SJSA1 (cell line): ENCODE measurements at places on chromosomes 5 and 9.

- H3K27me3 ChIP-seq: no peaks in the 10 kb centered on the region
- H3K4me1 ChIP-seq: no peaks in the 10 kb centered on the region
- H3K27ac ChIP-seq: no peak overlapping the region
- no peak overlapping the region for H3K4me3 ChIP-seq
- DNase-seq: no peak
- H3K36me3 ChIP-seq: no peaks in the 10 kb centered on the region
Observed at GRCh38 chr9:4027606-4028005, 272.3 kb downstream of the GLIS3 start.

DNA sequence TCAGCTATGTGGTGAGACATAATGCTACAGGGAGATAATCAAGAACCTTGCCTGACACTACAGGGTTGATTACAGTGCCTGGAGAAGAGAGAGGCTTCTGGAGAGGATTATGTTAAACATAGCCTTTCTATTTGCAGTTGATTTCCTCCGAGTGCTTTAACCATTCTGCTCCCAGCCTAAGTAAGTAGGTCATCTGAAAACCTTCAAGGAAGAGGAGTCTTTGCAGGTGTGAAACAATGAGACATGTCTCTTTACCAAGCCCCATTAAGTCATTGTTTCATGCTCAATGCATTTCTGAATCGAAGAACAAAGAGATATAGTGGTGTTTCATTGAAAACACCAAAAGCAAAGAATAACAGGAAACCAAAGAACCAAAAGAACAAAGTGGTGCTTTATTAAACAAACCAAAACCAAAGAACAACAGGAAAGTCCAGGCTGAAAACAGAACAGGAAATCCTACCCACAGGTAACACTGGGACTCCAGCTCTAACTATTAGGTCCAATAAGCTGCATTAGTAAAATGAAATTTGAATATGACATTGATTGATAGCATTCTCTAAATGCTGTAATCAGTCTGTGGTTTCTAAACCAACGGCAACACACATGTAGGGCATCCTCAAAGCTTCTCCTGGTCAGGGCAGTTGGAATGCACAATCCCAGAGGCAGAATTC lies 113.3 kb upstream of the SPATA31D4 start:
- peaks cover 18% of the 10 kb centered on the region for H3K4me1 ChIP-seq
- H3K36me3 ChIP-seq: no peaks in the 10 kb centered on the region
- no peak for DNase-seq
- H3K27me3 ChIP-seq: no peaks in the 10 kb centered on the region; the same call in 1 of the 2 replicates

DNA sequence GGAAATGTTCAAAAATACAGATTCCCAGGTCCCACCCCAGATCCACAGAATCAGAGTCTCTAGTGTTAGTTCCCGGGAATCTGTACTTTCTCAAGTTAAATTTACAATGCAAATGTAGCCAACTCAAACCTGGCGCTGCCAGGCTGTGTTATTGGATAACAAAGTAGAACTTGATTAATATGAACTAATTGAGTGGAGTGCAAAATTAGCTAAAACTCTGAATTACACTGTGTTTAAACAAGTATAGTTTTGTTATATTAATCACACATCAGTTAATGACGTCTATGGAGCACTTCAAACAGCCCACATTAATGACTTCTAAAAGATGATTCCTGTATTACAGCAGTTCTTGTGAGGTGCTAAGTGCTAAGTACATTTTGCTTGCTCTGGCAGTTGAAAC lies 32.4 kb upstream of the CYFIP2 start:
- no peaks in the 10 kb centered on the region for H3K36me3 ChIP-seq
- H3K27me3 ChIP-seq: peaks cover 6% of the 10 kb centered on the region; the same call in 1 of the 2 replicates
- no peak overlapping the region for H3K27ac ChIP-seq
- no peak for DNase-seq
- no peak overlapping the region for H3K4me3 ChIP-seq

- no peaks in the 10 kb centered on the region for H3K27me3 ChIP-seq
- no peaks in the 10 kb centered on the region for H3K4me1 ChIP-seq
- DNase-seq: no peak
- H3K36me3 ChIP-seq: no peaks in the 10 kb centered on the region
- no peak overlapping the region for H3K27ac ChIP-seq
Observed at GRCh38 chr9:97975376-97975775, 7.8 kb upstream of the ANP32B start.

DNA sequence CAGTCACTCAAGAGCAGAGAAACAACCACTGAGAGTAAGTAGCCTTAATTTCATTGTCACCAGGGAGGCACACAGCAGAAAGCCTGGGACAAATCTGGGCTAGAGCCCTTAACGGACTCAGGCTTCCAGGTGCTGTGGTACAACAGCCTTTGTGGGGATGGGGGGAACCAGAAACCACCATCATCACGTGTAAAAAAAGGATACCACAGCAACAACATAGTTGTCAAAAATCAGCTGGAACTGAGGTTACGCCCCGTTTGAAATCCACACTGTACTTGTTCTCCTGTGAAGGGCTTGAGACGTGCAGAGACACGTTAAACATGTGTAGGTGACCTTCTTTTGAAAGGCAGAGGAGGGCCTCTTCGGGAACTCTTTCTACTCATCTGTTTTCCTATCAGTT lies 16.6 kb upstream of the PLPP1 start:
- no peaks in the 10 kb centered on the region for H3K27me3 ChIP-seq
- H3K36me3 ChIP-seq: no peaks in the 10 kb centered on the region
- no peak overlapping the region for H3K27ac ChIP-seq
- H3K4me3 ChIP-seq: no peak overlapping the region
- H3K4me1 ChIP-seq: no peaks in the 10 kb centered on the region

DNA sequence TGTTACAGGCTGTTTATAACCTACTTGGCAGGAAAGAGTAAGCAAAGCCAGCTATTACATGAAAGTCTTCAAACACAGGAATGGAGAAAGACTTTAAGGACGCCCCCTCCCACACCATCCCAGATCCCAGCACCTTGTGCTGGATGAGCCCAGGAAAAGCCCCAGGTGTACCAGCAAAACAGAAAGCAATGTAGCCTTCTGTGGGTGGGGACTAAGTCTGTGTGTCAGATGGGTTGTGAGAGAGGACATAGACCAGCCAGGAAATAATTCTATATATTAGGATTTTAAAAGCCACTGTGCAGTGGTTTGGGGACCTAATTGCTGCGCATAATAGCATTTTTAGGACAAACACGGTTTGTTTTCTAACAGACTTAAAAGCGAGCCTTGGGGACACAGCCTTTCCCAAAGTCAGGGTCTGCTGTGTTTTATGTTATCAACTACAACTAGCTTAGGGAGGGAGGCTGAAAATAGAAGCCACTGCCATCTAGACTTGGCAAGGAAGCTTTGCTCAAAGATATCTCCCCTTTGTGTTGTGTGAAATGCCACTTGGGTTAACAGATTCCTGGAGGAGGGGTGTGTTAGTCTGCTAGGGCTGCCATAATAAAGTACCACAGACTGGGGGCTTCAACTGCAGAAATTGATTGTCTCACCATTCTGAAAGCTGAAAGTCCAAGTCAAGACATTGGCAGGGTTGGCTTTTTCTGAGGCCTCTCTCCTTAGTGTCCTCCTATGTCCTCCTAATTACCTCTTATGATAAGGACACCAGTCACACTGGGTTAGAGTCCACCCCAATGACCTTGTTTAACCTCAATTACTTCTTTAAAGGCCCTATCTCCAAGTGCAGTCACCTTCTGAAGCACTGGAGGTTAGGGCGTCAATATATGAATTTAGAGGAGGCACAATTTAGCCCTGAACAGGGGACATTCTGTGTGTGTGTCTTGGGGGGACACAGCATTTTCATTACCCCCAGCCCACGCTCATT lies 17.2 kb upstream of the UBE2QL1 start:
- H3K4me1 ChIP-seq: no peaks in the 10 kb centered on the region
- H3K36me3 ChIP-seq: no peaks in the 10 kb centered on the region
- H3K4me3 ChIP-seq: no peak overlapping the region
- no peak for DNase-seq

- DNase-seq: no peak
- no peaks in the 10 kb centered on the region for H3K27me3 ChIP-seq
- H3K27ac ChIP-seq: no peak overlapping the region
- no peaks in the 10 kb centered on the region for H3K36me3 ChIP-seq
- H3K4me3 ChIP-seq: no peak overlapping the region
Observed at GRCh38 chr5:105475401-105475800, 1912.8 kb upstream of the NUDT12 start.

DNA sequence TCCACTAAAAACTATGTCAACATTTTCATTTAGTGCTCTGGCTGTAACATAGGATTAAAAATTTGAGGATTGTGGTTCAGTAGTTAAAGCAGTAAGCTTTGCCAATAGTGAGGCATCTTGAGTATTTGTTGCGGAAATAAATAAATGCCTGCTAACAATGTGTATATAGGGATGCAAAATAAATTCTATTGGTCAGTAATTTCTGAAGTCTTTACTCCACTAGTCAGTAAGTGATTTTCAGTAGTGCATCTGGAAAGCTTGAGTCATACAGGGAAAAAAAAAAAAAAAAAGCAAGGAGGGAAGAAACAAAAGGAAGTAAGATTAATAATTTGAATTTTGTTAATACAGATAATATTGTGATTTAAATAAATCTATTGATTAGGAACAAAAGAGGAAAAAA lies 21.0 kb downstream of the NIPBL start:
- H3K27ac ChIP-seq: no peak overlapping the region
- peaks cover 4% of the 10 kb centered on the region; the same call in 1 of the 2 replicates for H3K4me1 ChIP-seq
- no peak overlapping the region for H3K4me3 ChIP-seq
- no peaks in the 10 kb centered on the region for H3K36me3 ChIP-seq
- H3K27me3 ChIP-seq: no peaks in the 10 kb centered on the region
- peak; percentile 12 for DNase-seq

DNA sequence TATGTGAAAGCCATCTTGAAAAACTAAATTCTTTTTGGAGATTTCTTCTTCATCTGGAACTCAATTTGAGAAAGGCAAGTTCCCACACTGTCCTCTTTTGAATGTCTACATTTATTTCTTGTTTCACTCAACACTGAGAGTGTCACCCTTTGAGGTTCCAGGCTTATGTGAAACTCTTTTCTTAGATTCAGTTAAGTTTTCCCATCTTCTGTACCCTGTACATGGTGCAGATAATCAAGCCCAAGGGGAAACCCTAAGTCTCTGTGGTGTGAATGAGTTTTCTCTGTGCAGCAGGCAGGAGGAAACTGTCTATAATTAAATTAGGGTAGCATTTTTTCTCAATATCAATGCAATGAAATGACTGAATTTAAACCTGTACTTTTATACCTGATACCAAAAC lies 72.3 kb upstream of the PRLR start:
- H3K4me3 ChIP-seq: no peak overlapping the region
- no peak overlapping the region for H3K27ac ChIP-seq
- no peaks in the 10 kb centered on the region for H3K4me1 ChIP-seq
- no peaks in the 10 kb centered on the region for H3K27me3 ChIP-seq
- no peaks in the 10 kb centered on the region for H3K36me3 ChIP-seq
- DNase-seq: no peak

- H3K36me3 ChIP-seq: peaks cover 73% of the 10 kb centered on the region
- H3K27me3 ChIP-seq: no peaks in the 10 kb centered on the region
- peaks cover 54% of the 10 kb centered on the region for H3K4me1 ChIP-seq
Observed at GRCh38 chr9:136359774-136360718, 3.5 kb downstream of the DNLZ start.

DNA sequence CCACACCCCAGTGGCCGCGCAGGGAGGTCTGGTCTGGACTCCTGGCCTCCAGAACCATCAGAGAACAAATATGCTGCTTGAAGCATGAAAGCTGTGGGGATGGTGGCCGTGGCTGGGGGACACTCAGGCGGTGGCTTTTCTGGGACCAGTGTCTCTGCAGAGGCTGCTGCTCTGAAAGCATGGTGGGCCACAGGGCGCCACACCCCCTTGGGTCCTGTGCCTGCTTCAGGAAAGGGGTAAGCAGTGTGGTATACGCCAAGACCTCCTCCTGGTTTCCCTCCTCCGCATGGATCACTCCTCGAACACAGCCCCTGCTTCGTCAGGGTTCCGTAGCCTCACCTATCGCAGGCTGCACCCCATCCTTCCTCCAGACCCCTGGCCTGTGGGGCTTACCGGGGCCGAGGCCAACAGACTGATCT lies 19.7 kb upstream of the TERT start:
- H3K27ac ChIP-seq: no peak overlapping the region
- no peaks in the 10 kb centered on the region for H3K27me3 ChIP-seq
- H3K4me1 ChIP-seq: no peaks in the 10 kb centered on the region
- no peak for DNase-seq
- no peak overlapping the region for H3K4me3 ChIP-seq
- peaks cover 19% of the 10 kb centered on the region for H3K36me3 ChIP-seq

GRCh38 chr9:69307446-69308205 lies 17.4 kb upstream of the ENTREP1 start:
- H3K4me1 ChIP-seq: peaks cover 18% of the 10 kb centered on the region
- H3K27ac ChIP-seq: peak overlapping the region; percentile 55; the same call in 1 of the 2 replicates
- H3K4me3 ChIP-seq: no peak overlapping the region
- H3K27me3 ChIP-seq: no peaks in the 10 kb centered on the region; the same call in 1 of the 2 replicates

- no peak overlapping the region for H3K27ac ChIP-seq
- DNase-seq: no peak
- H3K4me1 ChIP-seq: no peaks in the 10 kb centered on the region
- H3K27me3 ChIP-seq: no peaks in the 10 kb centered on the region
- H3K36me3 ChIP-seq: no peaks in the 10 kb centered on the region
- no peak overlapping the region for H3K4me3 ChIP-seq
Observed at GRCh38 chr9:3817208-3817607, 291.4 kb upstream of the RFX3 start.

GRCh38 chr9:10232352-10232930 lies 380.4 kb downstream of the PTPRD start:
- no peaks in the 10 kb centered on the region for H3K4me1 ChIP-seq
- no peak for DNase-seq
- no peak overlapping the region for H3K4me3 ChIP-seq
- H3K27ac ChIP-seq: no peak overlapping the region
- no peaks in the 10 kb centered on the region for H3K27me3 ChIP-seq
- H3K36me3 ChIP-seq: no peaks in the 10 kb centered on the region

- H3K27me3 ChIP-seq: no peaks in the 10 kb centered on the region
- H3K4me1 ChIP-seq: no peaks in the 10 kb centered on the region
- no peak overlapping the region for H3K4me3 ChIP-seq
- DNase-seq: peak; percentile 73
Observed at GRCh38 chr5:35777358-35778087, 79.2 kb upstream of the IL7R start.

- H3K4me3 ChIP-seq: no peak overlapping the region
- no peaks in the 10 kb centered on the region for H3K27me3 ChIP-seq
- peak; percentile 85 for DNase-seq
- peaks cover 36% of the 10 kb centered on the region for H3K4me1 ChIP-seq
Observed at GRCh38 chr5:157366741-157367674, 93.0 kb upstream of the NIPAL4 start.

DNA sequence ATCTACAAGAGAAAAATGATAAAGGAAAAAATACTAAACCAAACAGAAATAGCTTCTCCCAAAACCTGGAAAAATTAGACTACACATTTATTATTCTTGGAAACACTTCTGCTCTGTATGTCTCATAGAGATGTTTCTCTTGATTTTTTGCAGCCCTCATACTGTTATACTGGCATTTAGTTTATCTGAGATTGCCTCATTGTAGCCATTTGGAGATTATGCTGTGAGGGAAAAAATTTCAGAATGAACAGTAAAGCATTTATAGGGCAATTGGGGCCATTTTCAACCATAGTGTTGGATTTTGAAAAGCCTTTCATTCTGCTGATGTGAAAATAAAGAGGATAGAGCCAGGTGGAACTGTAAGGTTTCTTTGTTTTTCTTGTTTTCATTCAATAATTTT lies 441.8 kb upstream of the RIOK2 start:
- no peak overlapping the region for H3K27ac ChIP-seq
- no peaks in the 10 kb centered on the region for H3K4me1 ChIP-seq
- no peaks in the 10 kb centered on the region for H3K27me3 ChIP-seq
- no peaks in the 10 kb centered on the region for H3K36me3 ChIP-seq

- H3K4me1 ChIP-seq: peaks cover 7% of the 10 kb centered on the region
- H3K4me3 ChIP-seq: no peak overlapping the region
- no peak for DNase-seq
- H3K36me3 ChIP-seq: peaks cover 62% of the 10 kb centered on the region
- no peaks in the 10 kb centered on the region for H3K27me3 ChIP-seq
Observed at GRCh38 chr5:111124793-111125192, 32.6 kb downstream of the WDR36 start.
